Hematopoietic multipotent progenitor cell treated with erythropoietin and hydrocortisone succinate and interleukin-3 and kit ligand, for 6 days (in vitro differentiated cells): ENCODE measurements at places on chromosomes 12 and 14.

DNA sequence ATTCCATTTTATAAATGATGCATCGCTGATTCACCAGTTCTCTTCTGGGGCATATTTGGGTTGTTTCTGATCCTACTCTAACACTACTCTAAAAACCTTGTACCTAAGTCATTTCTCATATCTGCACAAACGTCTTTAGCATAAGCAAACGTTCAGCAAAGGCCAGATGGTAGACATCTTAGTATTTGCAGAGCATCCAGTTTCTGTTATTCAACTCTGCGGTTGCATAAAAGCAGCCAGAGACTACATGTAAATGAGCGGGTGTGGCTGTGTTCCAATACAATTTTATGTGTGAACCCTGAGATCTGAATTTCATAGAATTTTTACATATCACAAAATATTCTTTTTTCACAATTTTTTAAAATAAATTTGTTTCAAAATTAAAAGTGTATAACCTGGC lies 22.8 kb upstream of the MMP17 start:
- DNase-seq = no peak

GRCh38 chr12:12265571-12266388 lies 1.1 kb downstream of the LRP6 start:
- peak; percentile 39 for DNase-seq

- peak; percentile 55 for DNase-seq
Measured at GRCh38 chr12:102769323-102769916, 147.6 kb downstream of the PAH start.

GRCh38 chr14:51682411-51682810 lies 30.7 kb downstream of the FRMD6 start:
- no peak for DNase-seq

GRCh38 chr12:130246560-130246959 lies 84.3 kb downstream of the FZD10 start:
- DNase-seq = no peak

DNA sequence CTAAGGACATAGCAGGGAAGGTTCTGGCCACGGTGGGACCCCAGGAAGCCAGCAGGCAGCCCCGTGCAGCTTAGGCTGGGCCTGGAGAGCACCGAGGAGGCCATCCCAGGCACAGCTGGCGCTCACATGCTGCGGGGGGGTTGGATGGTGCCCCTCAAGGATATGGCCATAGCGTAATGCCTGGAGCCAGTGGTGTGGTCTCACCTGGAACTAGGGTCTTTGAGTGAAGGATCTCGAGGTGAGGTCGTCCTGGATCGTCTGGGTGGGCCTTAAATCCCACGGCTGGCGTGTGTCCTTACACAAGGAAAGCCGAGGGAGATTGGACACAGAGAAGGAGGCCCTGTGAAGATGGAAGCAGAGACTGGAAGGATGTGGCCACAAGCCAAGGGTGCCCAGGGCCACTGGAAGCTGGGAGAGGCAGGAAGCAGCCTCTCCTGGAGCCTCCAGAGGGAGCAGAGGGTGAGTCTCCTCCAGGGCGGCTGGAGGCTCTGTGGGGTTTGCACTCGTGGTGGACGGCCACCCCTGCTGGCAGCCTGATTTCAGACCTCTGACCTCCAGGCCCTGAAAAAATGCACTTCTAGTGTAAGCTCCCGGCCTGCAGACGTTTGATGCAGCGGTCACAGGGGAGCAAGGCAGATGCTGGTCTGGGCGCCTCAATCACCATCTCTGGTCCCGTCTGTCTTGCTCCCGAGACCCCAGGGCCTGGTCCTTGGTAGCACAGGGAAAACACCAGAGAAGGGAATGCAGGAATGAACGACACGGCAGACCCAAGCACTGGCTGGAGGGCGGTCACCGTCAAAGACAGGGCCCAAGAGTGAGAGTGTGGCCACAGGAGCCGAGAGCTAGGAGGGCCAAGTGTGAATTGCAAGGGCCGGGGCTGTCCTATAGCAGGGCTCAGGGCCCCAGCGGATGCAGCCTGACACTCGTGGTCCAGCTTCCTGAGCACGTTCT lies 218.6 kb downstream of the KIF26A start:
- DNase-seq = no peak

DNA sequence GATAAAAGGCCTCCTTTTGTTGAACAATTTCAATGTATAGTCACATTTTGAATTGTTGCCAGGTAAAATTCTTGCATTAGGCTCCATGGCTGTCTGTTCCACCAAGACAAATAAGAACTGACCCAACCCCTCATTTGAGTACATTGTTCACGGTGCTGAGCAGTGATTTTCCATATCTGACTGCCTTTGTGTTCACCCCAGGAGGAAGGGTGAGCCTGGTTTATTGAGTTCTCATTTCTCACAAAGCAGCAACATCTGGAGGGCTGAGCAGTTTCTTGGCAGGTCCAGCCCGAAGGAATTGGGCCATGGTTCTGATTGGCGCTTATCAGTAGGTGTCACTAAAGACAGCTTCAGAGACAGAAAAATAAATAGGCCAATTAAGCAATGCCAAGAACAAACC lies 149.1 kb downstream of the BMP4 start:
- no peak for DNase-seq

GRCh38 chr12:130127532-130127911 lies 34.7 kb upstream of the FZD10 start:
- no peak for DNase-seq

DNA sequence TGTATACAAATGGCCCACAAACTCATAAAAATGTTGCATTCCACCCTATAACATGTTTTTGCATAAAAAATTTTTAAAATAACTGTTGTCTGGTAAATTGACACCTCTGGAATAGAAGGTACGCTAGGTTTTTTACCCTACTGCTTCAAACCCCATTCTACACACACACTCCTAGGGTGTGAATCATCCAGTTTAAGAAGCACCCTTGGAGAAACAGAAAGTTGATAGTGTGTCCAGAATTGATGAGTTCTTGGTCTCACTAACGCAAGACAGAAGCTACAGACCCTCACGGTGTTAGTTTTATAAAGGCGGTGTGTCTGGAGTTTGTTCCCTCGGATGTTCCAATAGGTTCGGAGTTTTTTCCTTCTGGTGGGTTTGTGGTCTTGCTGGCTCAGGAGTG lies 158.5 kb downstream of the KLRB1 start:
- peak; percentile 53 for DNase-seq

DNA sequence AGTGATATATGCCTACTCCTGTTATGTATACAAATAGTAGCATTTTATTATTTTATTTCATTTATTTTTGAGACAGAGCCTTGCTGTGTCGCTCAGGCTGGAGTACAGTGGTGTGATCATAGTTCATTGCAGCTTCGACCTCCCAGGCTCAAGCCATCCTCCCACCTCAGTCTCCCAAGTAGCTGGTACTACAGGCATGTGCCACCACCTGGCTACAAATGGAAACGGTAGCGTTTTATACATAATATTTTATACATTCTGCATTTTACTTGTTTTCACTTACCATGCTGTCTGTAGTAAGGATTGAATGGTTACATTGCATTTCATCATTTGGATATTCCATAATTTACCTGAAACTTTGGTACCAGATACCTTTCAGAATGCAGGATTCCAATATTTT lies 14.1 kb downstream of the C1R start:
- DNase-seq = peak; percentile 26

DNA sequence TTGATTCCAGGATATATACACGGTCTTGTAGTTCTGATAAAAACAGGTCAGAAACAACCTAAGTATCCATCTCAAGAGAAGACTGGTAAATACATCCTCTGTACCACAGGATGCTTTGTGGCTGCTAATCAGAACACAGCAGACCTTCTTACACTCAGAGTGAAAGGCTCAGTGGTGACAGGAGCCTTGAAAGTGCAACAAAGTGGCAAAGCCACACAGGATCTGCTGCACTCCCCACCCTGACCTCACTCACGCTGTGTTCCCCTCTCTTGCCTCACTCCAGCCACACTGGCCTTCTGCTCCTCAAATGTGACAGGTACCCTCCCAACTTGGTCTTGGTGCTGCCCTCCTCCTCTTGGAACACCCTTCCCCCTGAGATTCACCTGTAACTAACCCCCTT lies 98.1 kb upstream of the GRIP1 start:
- DNase-seq = peak; percentile 32

- DNase-seq = no peak
Measured at GRCh38 chr14:96409701-96410100, 17.8 kb downstream of the AK7 start.

DNA sequence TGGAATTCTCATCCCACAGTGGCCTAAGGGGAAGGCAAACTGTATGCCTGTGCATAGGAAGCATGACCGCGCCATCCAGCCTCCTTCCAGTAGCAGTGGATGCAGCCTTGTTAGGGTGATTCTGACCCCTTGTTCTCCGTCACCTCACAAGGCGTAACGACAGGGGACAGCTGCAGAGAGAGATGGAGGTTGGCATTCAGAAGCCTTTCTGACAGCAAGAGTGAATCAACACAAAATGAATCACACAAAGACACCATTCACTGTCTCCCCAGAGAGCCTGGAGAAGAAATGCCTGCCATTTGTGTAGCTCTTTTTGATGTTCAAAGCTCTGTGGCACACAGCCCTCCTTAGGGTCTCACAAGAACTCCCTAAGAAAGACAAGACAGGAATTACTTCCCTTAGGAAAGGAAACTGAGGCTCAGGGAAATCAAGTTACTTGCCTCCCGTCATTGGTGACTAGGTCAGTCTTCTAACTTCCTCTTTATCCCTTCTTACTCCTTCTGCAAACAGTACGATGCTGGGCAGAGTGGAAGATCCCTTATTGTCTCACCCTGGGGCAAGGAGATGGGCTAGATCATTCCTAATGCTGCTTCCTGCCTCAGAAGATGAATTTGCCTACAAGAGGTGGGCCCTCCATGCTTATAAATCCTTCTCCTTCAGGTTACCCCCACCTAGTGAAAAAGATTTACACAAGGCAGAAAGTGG lies 280.9 kb downstream of the CACNA1C start:
- no peak for DNase-seq

- DNase-seq = no peak
Measured at GRCh38 chr14:54489731-54490444, 1.1 kb upstream of the GMFB start.

DNA sequence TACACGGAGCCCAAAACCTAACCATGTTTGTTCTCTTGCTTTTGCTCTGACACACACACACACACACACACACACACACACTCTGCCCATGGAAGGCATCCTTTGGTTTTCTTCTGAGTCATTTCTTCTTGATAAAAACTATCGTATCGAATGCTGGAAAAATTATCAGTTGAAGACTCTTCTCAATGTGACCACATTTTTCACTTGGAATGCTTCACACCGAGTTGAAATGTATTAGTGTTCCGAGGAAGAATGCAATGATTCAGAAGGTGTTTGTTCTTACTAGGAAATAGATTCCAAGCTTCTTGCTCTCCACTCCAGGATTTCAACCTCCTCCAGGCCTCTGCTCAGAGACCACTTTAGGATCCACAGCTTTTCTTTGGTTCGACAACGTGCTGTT lies 226.3 kb downstream of the MON2 start:
- DNase-seq = no peak

- no peak for DNase-seq
Measured at GRCh38 chr14:81449576-81449975, 49.5 kb upstream of the STON2 start.

GRCh38 chr14:73591690-73592449 lies at the start of gene ACOT4:
Gene ACOT4, plus strand, starts transcription at chr14:73591873. Its CDS starts 87 bp downstream, at chr14:73591960.
- peak; percentile 59 for DNase-seq

- DNase-seq = no peak
Measured at GRCh38 chr14:94596361-94596760, 15.1 kb downstream of the SERPINA5 start.

DNA sequence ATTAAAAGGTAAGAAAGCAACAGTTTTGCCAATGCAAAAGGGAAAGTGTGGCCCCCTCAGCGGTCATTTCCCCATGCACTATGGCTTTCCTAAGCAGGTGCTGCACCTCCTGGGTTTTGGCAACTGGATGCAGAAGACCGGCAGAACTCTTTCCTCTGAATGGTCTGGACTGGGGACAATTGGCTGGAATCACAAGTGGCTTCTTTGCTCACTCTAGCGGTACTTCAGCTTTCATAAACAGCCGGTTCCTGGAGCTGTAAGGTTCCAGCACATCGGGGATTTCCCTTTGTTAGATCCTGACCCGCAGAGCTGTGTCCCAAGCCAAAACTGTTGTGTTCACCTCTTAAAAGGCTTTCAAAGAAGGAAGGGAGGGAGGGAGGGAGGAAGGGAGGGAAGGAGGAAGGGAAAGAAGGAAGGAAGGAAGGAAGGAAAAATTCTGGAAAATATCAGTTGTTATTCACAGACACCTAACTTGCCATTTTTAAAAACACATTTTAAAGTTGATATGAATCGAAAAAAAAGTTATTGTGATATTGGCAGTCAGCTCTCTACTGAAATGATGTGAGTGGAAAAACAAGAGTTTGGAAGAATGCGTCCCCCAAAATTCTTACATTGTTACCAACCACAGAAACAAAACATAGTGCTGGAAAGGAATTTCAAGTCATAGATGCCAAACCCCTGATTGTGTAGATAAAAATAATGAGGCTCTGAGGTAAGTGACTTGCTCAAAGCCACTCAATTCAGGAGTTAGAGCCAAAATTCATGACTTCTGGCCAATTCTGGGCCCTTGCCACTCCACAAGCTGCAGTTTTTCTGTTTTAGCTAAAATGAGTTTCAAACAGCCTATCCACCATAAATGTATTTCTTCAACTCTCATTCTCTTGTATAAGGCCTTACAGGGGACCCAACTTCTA lies 220.6 kb upstream of the HMGA2 start:
- DNase-seq = no peak

GRCh38 chr12:31966558-31967205 lies 7.5 kb downstream of the RESF1 start:
- DNase-seq = no peak

DNA sequence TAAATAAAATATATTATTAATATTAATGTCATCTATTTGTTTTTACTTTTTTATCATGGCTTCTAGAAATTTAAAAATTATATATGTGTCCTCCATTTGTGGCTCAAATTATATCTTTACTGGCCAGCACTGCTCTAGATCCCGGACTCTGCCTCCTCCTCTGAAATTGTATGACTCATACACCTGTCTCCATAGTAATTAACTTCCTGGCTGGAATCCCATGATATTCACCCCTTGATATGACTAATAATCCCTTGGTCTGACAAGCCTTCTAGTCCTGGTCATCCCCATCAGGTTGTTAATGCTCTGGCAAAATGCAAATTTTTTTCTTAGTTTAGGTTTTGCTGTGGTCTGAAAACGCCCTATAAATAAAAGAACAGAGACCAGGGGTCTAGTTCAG lies 116.2 kb downstream of the BMP4 start:
- DNase-seq = no peak

- no peak for DNase-seq
Measured at GRCh38 chr12:110424237-110424636, 20.7 kb upstream of the ANAPC7 start.

- no peak for DNase-seq
Measured at GRCh38 chr14:32375663-32376062, 46.6 kb downstream of the AKAP6 start.

DNA sequence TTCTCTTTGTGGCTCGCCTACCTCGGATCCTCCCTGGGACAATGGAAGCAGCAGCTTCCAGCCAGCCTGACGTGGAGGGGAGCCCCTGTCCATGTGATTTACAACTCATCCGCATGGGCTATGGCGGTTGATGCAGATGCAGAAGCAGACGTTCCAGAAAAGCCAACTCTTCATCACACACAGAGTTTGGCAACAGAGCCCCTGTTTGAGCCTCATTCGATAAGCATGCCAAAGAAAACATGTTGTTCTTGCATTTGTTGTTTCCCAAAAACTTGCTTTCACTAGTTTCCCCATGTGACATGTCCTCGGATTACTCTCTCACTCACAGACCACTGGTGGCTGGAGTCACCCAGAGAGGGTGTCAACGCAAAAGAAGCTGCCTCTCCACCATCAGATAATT lies 16.4 kb upstream of the TC2N start:
- no peak for DNase-seq
